ENCODE measurements at places on chromosomes 13 and 19.

DNA sequence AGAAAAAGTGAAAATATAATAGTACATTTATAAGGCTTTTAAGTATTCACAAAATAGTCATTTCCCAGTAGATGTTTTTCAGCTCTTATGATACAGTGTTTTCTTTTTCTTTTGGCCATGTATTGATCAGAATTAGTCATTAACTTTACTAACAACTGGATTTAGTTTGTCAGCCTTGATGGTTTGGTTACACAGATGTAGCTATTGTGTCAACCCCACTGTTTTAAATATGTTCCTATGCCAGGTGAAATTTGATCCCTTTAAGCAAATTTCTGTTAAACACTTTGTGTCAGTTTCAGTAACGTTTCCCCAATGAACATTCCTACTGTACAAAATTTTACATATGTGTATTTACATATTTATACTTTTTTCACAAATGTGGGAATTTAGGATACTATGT is 261.5 kb upstream of the STARD13 start:
- DNase-seq = no peak

DNA sequence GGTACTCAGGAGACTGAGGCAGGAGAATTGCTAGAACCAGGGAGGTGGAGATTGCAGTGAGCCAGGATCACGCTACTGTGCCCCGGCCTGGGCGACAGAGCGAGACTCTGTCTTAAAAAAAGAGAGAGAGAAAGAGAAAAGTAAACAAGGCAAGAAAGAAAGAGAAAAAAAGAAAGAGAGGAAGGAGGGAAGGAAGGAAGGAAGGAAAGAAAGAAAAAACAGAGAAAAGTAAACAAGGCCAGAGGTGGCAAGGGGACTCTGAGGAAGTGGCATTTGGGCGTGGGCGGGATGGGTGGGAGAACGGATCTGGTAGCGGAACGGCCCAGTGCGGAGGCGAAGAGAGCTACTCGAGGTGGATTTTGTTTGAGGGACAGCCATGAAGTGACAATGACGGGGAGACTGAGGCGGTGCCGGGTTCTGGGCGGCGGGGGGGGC is 7.5 kb upstream of the ARRDC2 start:
- DNase-seq = no peak

- no peak for DNase-seq
These were observed 20.0 kb upstream of the ATP12A start for GRCh38 chr13:24660023-24660741.

DNA sequence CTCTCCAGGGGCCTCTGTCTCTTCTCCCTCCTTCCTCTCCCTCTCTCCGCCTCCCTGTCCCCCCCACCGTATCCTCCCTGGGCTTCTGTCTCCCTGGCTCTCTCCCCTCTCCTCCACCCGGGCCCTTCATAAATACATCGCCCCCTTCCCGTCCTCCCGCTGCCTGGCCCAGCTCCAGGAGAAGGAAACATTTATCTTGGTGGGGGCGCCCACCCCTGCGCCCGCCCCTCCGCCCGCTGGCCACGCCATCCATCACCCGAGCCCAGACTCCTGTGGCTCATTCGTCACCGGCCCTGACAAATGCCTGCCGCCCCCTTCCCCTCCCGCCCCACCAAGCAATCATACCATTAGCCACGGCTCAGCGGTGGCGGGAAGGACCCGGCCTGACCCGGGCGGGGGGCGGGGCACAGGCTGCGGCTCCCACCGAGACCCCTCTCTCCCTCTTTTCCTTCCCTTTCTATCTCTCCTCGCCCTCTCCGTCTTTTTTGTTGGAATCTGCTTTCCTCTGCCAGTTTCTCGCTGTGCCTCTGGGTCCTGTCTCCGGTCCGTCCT is 2.6 kb upstream of the MEIS3 start:
- no peak for DNase-seq

GRCh38 chr19:18483119-18483890 is 38.6 kb downstream of the ELL start:
- DNase-seq = no peak

GRCh38 chr19:51227326-51227725 is 2.4 kb downstream of the CD33 start:
- no peak for DNase-seq

- DNase-seq = no peak
These were observed 29.5 kb downstream of the ZNF90 start for GRCh38 chr19:20107301-20107700.

DNA sequence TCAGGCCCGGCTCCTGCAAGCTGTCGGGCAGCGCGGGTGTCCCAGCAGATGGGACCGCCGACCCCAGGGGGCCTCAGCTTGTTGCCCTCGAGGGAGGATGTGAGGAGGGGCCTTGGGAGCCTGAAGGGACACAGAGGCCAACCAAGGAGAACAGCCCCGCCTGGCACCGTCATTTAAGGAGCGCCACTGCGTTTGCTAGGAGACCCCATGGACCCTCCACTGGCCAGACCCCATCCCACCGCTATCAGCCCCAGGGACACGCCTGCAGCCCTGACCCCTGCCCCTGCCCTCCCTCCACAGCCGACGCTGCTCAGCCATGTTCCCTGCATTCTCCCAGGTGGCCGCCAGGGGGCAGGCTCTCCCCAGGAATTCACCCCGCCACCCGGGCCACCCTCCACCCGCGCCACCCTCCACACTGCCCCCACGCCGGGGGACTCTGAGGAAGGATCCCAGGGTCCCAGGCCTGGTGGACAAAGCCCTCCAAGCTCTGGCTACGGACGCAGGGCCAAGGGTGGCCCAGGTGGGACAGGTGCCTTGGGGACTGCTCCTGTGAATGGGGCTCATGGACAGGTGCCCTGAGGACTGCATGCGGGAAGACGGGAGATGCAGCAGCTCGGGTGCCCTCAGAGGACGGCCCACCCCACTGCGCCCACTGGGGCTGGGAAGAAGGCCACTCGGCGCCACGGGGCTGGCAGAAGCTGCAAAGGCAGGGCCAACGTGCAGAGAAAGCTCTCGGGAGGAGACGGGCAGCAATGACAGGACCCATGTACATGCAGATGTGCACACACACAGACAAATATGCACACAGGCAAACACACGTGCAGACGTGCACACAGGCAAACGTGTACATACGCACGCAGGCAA is 34.4 kb downstream of the PIP5K1C start:
- DNase-seq = peak; percentile 71

DNA sequence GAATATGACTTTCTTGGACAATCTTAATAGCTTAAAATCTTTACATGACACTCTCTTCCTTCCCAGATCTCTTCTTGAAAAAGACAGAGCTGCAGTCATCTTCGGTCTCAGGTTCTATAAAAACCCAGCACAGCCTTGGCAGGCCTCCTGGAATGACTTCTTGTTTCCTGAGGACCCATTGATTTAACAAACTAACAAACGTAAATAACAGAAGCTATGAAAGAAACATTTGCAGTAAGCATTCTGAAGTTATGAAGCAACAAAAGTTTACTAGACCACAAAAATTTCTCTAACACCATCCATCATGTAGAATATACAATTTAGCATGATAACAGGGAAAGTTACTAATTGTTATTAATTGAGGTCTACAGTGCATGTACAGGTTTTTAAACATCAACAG is 62.8 kb upstream of the STARD13 start:
- no peak for DNase-seq

DNA sequence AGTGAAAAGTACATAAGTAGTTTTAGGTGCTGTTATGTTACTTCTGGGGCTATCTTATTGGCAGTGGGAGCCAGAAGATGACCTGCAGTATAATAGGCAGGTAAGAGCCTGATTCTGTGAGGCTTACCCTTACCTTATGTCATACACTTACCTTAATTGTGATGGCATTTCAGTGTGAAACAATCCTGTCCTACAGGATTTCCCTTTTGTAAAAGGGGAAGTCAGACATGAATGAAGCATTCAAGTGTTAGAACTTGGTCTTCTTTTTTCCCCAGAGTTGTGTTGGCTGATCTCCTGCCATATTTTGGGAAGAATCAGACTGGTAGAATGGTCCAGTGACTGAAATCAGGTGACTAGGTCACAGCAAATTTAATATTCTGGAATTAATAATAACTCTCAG is 55.2 kb downstream of the SGCG start:
- no peak for DNase-seq

DNA sequence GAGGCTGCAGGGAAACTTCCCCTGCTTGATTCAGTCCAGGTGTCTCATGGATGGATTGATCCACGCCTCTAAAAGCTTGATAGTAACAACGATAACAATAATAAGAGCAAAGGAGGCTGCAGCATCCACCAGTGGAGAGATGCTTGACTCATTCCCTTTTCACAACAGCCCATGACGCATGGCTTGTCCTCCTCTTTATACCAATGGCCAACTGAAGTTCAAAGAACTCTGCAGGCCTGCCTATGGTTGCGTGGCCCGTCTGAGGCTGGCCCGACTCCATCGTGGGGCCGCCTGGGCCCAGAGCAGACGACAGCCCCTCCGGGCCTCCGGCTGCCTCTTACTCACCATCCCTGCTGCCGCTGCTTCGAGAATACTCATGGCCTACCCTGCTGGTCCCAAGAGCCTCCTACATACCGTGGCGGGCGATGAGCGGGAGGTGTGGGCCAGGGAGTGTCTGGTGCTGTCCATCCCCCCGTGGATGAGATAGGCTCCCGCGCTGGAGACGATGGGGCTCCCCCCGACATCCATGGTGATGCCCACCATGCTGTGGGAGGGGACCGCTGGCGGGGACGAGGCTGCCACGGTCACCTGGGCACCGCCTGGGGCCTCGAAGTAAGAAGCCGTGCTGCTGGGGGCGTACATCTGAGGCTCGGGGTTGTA is 61.8 kb upstream of the RANBP3 start:
- no peak for DNase-seq

GRCh38 chr13:75145927-75146326 is 336.0 kb downstream of the TBC1D4 start:
- no peak for DNase-seq

GRCh38 chr19:51889934-51890333 is 2.2 kb upstream of the ZNF577 start:
- DNase-seq = no peak

- DNase-seq = no peak
These were observed 73.5 kb upstream of the IRS2 start for GRCh38 chr13:109859898-109860297.

- DNase-seq = peak; percentile 67
These were observed 15.7 kb downstream of the GARRE1 start for GRCh38 chr19:34269968-34270621.

- no peak for DNase-seq
These were observed 27.5 kb downstream of the GGACT start for GRCh38 chr13:100561158-100561499.

DNA sequence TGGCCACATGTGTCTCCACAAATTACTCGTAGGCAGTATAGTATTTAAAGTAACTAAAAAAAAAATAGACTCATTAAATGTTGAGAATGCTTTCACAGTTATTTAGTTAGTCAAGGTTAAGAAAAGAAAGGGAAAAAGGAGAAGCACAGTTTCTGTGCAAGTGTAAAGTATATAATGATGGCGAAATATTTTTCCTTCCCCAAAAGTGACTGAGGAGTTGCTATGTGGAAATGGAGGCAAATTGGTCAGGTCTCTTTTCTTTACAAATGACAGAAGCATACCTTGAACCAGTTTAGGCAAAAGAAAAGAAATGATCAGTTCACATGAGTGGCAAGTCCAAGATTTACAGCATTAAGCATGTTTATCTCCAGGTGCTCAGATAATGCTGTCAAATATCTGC is 18.0 kb downstream of the CSNK1A1L start:
- DNase-seq = no peak

DNA sequence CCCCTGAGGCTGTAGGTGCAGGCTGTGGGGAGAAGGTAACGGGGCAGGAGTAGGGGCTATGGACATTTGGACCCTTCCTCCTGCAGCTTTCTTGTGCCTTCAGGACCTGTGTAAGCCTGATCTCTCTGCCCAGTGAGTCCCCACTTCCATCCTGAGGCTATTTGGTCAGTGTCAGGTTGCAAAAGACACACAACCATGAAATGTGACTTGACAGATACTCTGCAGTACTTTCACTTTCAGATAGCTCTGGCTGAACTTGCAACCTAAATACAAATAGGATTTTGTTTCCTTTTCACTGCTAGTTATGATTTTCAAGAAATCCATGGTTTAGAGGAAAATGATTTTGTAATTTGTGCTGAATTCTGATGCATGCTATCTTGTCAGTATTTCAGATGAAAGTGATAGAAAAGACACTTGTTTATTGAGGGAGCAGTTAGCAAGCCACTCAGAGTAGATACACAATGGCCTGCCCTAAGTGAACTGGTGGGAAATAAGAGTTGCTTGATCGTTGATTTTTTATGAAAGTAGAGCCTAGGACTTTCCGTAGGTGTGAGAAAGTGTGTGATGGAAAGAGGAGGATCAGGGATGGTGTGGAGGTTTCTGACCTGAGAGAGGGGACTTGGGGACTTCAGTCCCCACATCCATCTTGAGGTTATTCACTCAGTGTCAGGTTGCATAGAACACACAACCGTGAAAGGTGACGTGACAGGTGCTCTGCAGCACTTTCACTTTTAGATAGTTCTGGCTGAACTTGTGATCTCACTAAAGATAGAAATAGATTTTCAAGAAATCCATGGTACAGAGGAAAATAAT is 18.1 kb upstream of the EID2 start:
- no peak for DNase-seq

- no peak for DNase-seq
These were observed 137.0 kb upstream of the PRR20A start for GRCh38 chr13:57003682-57004081.

- no peak for DNase-seq
These were observed 459.4 kb upstream of the PCDH20 start for GRCh38 chr13:61874970-61875579.

DNA sequence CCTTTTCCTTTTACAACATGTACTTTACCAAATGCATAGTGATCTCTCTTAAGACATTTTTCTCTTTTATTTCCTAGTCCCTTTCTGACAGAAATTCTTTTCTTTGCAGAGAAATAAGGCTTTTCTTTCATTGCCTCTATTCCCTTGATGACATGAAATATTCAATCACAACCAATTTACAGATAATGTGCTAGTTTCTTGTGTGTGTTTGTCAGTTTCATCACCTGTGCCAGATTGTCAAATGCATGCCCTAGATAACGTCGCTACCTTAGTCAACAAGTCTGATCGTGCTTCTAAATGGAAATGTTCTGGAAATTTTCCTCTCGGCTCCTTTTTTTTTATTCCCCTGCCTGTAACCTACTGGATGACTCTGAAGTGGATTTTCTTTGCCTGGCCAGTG is 478.1 kb downstream of the KLF5 start:
- DNase-seq = no peak

- DNase-seq = peak; percentile 21
These were observed at the start of gene FUT1 for GRCh38 chr19:48752496-48753365. TSS of gene FUT1 (minus strand) at chr19:48752641. CDS start at chr19:48751281, 1,360 bp downstream.

GRCh38 chr19:21143854-21144253 is 2.0 kb downstream of the ZNF431 start:
- DNase-seq = no peak

GRCh38 chr19:6833166-6833790 is 54.1 kb upstream of the ADGRE1 start:
- DNase-seq = no peak

Data from effector CD4-positive, alpha-beta T cell (primary cell).